ENCODE measurements at places on chromosomes 12 and 14.

DNA sequence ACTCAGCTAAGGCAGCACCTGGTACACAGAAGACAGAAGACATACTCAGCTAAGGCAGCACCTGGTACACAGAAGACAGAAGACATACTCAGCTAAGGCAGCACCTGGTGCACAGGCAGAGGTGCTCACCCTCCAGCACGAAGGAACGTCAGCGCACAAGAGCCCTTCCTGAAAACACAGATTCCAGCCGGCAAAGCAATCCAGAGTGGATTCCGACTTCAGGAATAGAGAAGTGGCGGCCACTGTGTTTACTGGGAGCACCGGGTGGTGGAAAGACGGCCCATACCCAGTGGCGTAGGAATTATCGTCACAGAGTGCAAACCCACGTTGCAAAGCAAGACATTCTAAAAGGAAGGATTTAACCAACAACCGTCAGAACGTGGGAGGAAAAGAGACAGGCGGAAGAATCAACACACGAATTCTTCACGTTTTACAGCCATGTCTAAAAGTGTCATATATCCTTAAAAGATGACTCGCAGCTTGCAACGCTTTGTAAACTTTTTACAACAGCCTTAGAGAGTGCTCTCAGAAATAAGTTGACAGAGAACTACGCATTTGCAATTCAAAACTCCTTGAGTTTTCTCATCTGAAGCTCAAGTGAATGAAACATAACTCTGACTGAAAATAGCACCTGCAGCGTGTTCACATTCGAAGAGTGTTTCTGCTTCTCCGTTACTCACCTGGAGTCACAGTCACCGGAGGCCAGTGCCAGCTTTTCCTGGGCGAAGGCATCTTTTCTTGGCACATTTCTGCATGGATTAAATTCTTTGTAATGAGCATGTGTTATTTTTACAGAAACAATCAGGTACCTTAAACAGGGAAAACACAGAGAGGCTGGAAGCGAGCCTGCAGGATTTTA, 55.8 kb upstream of the GALNT9 start:
- DNase-seq = no peak

DNA sequence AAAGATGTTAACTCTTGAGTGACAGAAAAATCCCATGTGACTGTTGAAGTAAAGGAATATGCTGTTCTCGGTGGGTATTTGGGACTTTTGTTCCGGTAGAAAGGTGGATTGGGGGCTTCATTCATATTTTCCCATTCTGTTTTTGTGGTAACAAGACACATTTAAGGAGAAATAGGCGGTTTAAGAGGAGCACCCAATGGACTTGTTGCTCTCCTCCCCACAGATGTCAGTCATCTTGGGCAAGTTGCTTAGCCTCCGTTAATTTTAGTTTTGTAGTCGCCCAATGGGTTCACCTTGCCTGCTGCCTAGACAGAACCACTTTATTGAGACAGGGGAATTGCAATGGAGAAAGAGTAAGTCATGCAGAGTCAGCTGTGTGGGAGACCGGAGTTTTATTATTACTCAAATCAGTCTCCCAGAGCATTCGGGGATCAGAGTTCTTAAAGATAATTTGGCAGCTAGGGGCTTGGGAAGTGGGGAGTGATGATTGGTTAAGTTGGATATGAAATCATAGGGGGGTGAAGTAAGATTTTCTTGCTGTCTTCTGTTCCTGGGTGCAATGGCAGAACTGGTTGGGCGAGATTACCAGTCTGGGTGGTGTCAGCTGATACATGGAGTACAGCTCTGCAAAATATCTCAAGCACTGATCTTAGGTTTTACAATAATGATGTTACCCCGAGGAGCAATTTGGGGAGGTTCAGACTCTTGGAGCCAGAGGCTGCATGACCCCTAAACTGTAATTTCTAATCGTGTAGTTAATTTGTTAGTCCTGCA, 50.3 kb downstream of the SLC38A1 start:
- no peak for DNase-seq

- no peak for DNase-seq
These were observed 36.9 kb downstream of the ZFC3H1 start for GRCh38 chr12:71626768-71627167.

- no peak for DNase-seq
These were observed 406.9 kb downstream of the RAD51B start for GRCh38 chr14:68226523-68226922.

DNA sequence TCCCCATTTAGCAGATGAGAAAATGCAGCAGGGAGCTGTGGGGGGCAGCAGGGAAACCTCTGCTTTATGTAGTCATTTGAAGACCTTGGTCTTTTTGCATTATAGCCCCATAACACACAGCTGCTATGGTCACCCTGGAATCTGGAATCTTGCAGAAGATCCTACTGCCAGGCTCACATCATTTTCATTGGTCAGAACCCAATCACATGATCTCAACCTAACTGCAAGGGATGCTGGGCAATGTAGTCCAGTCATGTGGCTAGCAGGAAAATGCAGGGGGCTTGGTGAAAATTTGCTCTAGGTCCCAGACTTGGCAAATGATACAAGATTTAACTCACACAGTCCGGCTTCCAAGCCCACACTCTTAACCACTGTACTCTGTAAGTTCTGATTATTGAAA, 1028.7 kb downstream of the AACS start:
- DNase-seq = peak; percentile 19

- DNase-seq = no peak
These were observed 59.5 kb downstream of the SCARB1 start for GRCh38 chr12:124804011-124804621.

DNA sequence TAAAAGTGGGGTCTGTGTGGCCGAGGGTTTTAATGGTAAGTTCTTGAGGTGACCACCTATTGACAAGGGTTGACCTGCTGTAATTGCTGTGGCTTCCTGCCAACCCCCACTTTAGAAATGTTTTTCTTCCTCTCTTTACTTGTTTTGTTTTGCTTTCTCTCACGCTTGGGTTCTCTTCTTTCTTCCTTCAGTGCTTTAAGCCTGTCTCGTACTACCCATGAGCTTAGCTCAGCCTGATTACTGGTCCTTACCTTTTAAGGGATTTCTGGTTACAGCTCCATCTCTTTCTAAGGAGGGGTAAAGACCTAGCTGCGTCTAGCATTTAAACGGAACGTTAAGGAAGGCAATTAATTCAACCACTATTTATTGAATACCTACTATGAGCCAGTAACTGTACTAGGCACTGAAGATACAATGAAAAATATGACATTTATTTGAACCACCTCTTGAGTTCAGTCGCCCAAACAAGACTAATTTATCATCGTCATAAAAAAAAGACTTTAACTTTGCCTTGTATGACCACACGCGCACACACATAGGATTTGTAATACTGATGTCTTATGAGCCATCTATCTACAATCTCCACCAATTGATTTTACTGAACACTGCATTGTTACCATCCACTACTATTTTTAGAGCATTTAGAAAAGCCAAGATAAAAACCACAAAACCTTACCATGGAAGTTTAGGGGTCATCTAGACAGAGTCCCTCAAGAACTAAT, 888 bp upstream of the PPP1R12A start:
- DNase-seq = no peak

- DNase-seq = no peak
These were observed 3.9 kb downstream of the RIOX1 start for GRCh38 chr14:73494593-73494992.

DNA sequence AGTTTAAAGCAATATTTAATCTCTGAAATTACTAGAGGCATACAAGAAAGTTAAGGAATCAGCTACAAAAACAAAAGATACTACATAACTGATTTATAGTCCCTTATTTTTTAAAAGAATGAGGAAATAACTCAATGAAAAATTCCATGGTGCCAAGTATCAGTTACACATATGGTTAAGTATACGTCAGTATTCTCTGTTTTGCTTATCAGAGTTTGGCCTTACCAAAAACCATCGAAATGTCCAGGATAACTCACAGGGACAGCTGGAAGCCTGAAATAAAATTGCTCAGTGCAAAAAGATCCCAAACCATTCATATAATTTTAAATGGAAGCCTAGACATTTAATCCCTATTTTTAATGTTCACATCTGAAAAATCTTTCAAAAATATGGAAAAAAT, 3.6 kb downstream of the CFL2 start:
- DNase-seq = no peak

DNA sequence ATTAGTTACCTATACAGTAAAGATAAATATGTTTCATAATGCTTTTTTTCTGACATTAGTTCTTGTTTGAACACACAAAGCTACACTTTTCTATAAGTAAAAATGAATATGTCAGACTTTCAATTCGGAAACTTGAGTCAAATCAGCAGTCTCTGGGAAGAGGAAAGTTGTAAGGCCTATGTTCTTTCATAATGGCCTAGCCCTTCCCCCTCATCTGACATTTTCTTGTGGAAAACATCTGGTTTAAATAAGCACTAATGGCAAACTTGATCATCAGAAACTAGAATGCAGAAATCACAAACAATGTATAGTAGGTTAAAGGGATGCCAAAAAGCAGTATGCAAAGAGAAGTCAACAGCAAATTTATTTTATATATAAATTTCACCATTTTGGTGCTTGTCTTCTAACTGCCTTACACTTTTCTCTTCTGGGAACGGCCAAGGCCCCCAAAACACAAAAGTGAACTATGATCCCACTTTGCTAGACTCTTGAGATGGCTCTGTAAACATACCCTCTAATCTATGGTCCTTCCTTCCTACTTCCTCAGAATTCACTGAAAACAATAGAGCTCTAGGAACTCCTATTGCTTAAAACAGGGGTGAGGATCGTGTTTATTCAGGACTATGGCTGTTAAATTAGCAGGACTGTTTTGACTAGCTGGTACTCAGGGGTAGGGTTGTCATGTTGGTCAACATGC, 444.1 kb downstream of the RAD51B start:
- DNase-seq = no peak

DNA sequence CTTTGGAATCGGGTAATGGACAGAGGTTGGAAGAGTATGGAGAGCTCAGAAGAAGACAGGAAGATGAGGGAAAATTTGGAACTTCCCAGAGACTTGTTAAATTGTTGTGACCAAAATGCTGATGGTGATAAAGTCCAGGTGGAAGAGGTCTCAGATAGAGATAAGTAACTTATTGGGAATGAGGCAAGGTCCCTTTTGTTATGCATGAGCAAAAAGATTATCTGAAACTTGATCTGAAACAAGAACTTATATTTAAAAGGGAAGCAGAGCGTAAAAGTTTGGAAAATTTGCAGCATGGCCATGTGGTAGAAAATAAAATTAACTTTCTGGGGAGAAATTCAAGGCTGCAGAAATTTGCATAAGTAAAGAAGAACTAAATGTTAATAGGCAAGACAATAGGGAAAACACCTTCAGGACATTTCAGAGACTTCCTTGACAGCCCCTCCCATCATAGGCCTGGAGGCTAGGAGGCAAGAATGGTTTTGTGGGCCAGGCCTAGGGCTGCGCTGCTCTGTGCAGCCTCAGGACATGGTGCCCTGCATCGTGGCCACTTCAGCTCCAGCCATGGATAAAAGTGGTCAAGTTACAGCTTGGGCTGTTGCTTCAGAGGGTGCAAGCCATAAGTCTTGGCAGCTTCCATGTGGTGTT, 425.7 kb upstream of the PRICKLE1 start:
- DNase-seq = no peak

GRCh38 chr12:112942572-112942971, 4.3 kb downstream of the OAS3 start:
- DNase-seq = no peak

GRCh38 chr14:81533212-81533535, 479 bp downstream of the SEL1L start:
- no peak for DNase-seq

GRCh38 chr12:93415723-93416464, 25.9 kb downstream of the UBE2N start:
- DNase-seq = no peak

DNA sequence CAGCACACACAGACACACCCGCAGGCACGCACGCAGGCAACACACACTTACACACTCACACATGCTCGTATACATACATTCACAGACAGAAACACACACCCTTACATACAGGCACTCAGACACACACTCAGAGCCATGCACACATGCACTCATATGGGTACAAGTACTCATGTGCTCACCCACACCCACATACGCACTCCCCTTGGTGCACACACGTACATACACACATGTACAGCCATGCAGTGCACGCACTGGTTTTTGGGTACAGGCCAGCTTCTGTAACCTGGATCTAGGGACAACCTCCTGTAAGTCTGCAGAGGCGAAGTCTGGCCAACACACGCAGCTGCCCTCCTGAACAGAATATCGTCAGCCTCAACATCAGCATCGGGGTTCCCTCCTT, 221.3 kb upstream of the RTL1 start:
- no peak for DNase-seq

DNA sequence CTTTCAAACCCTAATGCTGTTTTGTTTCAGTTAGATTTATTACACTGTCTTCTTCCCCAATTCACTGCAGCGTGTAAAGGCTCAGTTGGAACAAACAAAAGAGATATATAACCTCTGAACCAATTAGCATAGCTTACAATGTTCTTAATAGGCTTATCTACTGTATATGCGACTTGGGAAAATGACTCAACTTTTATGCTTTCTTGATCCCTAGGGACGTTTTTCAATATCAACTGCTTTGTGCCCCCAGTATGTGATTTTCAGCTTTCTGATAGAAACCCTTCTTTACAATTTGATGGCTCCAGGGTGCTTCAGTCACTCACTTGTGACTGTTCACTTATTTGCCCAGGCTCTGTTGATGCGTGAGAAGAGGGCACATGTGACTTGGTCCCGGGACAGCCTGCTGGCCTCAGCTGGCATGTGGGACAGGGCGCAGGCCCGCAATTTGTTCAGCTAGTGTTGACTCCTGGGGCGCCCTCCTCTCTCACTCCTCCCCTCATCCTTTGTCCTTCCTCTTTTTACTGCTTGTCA, 107.1 kb downstream of the TMTC2 start:
- DNase-seq = no peak

GRCh38 chr12:3016191-3016590, 57.0 kb downstream of the TEAD4 start:
- no peak for DNase-seq

- DNase-seq = no peak
These were observed 75.4 kb downstream of the PAPLN start for GRCh38 chr14:73312687-73313086.

GRCh38 chr14:32710731-32711680, 227.7 kb upstream of the NPAS3 start:
- peak; percentile 34 for DNase-seq

GRCh38 chr12:20628226-20628787, 66.8 kb upstream of the SLCO1C1 start:
- DNase-seq = no peak

GRCh38 chr12:58414398-58414871, 473.1 kb downstream of the ATP23 start:
- DNase-seq = no peak

GRCh38 chr12:132523576-132524331, 33.8 kb downstream of the FBRSL1 start:
- DNase-seq = no peak
